ENCODE measurements at places on chromosomes 6 and 20.

GRCh38 chr6:110703010-110703905, 112.0 kb downstream of the CDK19 start:
- no peak for DNase-seq

DNA sequence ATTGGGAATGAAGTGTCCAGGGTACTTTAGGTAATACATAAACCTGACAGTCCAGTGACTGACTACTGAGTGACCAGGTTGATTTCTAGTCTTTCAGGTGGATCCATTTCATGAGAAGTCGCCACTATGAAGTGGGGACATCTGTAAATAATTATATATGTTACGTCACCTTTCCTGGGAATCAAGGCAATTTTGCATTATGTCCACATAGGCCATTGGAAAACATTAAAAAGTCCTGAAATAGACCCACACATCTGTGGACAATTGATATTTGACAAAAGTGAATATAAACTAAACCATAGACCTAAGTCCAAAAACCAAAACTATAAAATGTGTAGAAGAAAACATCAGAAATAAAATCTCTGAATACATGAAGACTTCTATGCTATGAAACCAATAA, 231.5 kb downstream of the C6orf118 start:
- no peak for DNase-seq

DNA sequence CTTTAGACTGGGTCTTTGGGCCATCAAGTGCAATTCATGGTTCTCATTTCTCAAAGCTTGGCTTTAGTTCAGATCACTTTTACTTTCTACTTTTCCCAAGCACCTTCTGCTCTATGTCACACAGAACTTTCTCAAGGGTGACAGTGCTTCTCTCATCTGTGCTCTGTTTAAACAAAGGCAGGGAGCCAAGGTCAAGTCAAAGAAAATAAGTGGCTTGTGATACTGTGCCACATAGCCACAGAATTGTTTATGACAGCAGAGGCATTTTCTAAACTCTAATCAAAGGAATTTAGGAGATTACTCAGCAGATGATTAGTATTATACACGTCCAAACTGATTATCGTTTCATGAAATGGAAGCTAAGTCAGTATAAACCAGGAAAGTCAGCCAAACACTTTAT, 348.0 kb downstream of the HDGFL1 start:
- no peak for DNase-seq

- no peak for DNase-seq
Observed at GRCh38 chr20:3687655-3688054, 5.8 kb upstream of the ADAM33 start.

- DNase-seq, result no peak
Observed at GRCh38 chr6:7338031-7338430, 25.0 kb upstream of the SSR1 start.

Measured in NCI-H748 treated with DMSO at 0.1 percent for 48 hours (cell line).